DMS53 (cell line): ENCODE measurements at places on chromosomes 13 and 19.

DNA sequence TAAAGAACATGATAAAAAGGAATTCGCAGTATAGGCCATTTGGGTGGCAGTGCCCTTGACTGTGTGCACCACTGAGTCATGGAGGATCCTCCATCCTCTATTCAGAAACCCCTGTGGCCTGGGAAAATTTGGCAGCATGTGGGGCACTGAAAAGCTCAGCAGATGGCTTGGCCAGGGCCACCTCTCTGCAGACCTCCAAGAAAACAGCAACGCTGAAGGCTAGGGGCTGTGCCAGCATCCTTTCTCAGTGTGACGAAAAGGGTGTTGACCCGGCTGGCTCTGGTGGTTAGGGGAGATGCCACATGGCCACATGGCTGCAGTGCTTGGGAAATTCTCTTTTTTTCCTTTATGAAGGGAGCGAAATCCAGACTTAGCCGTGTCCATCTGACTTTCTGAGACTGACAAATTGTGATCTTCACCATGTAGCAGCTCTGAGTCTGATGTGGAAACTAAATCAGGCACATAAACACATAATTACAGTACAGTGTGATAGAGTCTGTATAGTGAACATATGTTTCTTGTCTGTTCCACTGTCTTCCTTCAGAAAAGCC, 178.0 kb downstream of the KCTD12 start:
- no peak for DNase-seq

GRCh38 chr13:30334663-30335386, 27.5 kb upstream of the KATNAL1 start:
- DNase-seq, result peak; percentile 80

DNA sequence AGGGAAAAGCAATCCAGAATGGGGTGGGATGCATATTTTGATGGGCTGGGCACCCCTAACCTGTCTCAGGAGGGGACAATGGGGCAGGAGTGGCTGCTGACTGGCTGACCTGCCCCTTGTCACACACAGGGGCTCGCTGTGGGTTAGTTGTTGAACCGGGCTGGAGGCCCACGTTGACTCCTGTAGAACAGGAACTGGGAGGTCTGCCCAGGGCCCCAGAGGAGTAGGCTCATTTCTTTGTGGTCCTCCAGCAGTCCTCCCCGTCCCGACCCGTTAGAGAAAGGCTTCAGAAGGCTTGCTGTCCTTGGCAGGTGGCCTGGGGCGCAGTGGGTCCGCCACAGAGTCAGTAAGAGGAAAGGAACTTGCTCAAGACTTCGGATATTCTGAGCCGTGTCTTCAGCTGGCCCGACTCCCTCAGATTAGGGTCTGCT, 70.1 kb downstream of the COL4A1 start:
- DNase-seq, result no peak

DNA sequence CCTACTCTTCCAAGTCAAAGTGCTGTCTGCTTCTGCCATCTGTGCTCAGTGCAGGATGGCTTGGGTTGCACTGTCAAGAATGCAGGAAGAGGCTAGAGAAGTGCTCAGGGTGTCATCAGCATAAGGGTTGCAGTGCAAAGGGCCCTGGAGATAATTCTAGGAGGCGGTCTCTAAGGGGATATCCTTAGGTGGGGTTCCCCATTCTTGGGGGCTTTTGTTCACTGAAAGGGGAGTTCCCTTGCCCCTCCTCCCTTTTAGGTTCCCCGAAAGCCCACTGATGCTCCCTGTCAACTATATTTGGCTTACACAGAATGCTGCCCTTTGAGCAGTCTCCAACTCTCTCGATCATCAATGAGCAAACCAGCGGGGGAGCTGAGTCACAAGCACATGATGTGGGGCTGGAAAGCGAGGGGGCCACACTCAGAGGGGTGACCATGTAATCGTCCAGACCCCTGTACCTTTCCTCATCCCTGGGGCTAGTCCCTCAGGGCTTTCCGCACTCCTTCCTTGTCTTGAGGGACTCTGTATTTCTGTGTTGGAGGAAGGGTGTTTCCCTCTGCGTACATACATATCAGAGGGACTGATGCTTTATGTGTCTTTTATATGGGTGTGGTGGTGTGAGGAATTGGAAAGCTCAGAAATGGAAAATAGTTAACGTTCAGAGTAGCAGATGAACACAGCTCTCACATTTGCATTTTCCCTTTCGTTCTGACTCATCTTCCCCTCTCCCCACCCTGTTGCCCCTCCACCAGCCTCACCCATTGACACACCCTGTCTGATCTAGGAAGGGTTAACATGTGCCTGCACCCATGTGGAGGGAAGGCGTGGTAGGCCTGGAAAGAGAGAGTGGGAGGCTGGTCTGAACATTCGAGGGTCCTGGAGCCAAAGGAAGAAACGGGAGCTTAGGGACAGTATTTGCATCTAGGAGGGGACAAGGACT, 6.7 kb downstream of the ZBTB32 start:
- DNase-seq, result no peak

DNA sequence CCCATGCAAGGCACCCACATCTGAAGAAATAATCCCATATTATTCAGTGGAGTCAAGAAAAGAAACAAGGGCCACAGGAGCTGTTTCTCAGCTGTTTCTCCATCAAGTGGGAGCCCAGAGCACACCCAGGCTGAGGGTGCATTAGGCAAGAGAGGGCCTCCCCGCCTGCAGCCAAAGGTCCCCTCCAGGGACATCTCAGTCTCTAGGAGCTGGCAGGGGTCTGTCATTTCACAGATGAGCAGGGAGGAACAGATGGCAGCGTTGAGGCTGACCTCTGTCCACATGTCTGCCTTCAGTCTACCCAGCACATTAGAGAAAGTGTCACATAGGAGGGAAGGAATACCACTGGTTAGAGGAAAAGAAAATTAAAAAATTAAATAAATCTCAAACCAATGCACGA, 157.7 kb downstream of the ZNF536 start:
- DNase-seq, result no peak

GRCh38 chr13:112893207-112893569, 75.8 kb upstream of the MCF2L start:
- no peak for DNase-seq

- no peak for DNase-seq
Observed at GRCh38 chr19:4097501-4097900, 26.4 kb downstream of the MAP2K2 start.

GRCh38 chr13:46479283-46479682, 73.7 kb upstream of the LRCH1 start:
- no peak for DNase-seq

DNA sequence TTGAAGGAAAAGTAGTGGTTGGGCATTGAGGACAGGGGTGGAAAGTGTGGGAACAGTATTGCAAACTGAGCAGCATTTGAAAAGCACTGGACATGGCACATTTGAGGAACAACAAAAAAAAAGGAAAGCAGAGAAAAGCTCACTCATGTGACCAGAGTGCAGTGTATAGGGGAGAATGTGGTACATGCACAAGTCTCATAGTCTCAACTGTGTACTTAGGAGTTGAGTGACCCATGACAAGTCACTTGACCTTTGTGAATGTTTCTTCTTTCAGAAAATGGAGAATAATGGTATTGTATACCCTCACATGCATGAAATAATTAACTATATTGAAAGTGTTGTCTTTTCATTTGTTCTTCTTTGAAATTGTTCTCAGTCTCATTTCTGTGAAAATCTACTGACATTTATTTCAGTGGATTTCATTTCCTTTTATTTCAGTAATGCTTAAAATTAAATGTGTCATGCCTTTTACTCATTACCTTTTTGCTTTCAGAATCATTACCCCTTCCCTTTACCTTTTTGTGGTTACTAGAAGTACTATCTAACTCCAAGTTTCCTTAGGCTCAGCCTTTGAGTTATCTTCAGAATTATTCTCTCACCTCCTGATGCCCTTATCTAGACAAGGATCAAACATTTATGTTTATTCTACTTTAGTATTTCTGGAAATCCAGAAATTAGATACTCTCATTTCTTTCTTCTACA, 79.1 kb upstream of the MLNR start:
- DNase-seq, result peak; percentile 22

- DNase-seq, result peak; percentile 70
Observed at GRCh38 chr19:13118424-13119193, 545 bp downstream of the NACC1 start.

DNA sequence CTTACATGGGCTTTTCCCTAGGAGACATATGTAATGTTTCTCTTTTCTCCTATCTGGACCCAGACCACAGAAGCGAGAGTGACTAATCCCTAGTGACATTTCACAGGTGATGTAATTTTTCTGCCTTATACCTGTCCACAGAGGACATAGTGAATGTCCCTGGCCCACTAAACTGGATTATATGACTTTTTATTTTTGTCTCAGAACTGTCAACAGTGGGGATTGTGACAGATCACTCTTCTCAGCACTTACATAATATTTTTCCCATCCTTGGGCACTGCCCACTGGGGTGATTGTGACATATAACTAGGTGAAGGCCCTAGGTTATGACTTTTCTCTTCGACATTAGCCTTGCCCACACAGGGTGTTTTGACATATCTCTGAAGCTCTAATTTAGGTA, 7.9 kb upstream of the ZNF726 start:
- DNase-seq, result no peak

GRCh38 chr19:6376512-6377190, 918 bp upstream of the PSPN start:
- no peak for DNase-seq

GRCh38 chr13:43764349-43764748, 22.4 kb downstream of the ENOX1 start:
- DNase-seq, result no peak

- DNase-seq, result no peak
Observed at GRCh38 chr13:70023516-70023915, 84.1 kb upstream of the ATXN8OS start.

DNA sequence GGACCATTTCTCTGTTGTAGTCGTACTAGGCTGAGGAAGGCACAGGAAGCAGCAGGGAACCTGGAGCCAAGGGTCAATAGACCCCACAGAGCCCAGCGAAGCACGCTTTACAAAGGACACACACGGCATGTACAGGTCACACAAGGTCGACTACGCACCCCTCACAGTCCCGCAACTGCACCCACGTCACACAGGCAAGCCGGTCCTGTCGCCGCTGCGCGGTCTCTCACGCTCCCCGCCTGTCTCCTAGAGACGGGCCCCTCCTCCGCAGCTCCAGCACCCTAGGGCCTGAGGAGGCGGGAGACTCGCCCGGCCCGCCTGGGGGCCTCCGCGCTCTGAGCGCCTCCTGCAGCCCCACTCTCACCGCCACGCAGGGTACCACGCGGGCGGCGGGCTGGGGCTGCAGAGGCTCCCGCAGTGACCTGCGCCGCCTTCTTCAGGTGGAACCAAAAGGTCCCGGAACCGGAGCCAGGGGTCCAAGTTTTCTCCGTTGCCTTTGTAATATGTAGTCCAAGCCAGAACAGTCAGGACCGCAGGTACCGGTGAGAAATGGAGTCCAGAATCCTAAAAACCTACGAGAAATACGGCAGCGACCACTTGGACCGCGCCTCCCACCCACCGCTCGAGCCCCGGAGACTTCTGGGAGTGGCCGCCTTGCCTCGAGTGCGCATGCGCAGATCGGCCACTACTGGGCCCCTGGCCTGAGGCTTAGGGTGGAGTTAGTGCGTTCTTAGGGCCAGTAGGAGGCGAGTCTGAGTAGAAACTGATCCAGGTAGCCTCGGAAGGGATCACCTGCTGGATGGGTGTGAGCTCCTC, at the start of gene ZNF607:
ZNF607 (minus strand) TSS at position 651 of the 816 bp plus-strand sequence. CDS start 8,143 bp downstream, outside the sequence.
- DNase-seq, result peak; percentile 99

DNA sequence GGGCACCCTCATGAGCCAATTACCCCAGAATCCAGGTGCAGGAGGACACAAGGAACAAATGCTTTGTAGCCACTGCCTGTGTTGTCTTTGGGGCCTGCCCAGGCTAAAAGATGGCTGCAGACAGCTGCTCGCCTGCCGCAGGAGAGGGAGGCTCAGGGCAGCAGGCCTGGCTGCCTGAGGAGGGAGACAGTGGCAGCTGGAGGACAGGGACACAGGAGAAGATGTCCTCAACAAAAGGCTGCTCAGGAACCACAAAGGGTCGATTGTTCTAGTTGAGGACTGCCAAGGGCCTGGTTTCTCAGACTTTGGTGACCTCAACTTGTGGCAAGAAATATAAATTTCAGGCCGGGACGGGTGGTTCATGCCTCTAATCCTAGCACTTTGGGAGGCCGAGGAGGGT, 7.6 kb downstream of the SIRT2 start:
- DNase-seq, result no peak

- no peak for DNase-seq
Observed at GRCh38 chr13:50549221-50549942, 294.1 kb downstream of the DLEU7 start.

DNA sequence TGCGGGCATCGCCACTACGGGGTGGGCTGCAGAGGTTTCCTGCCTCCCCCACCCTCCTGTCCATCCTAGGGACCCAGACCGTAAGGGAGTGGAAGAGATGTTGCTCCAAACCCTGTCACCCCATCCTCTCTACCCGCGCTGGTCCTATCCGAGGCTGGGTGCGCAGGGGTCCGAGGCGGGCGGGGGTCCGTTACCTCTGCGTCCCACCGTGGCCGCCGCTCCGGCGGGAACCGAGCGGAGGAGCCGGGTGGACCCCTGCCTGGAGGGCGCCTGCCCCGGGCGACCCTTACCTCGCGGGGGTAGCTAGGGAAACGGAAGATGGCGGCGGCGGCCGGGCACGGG, at the start of gene DGKH:
DGKH (plus strand) TSS at position 307 of the 342 bp plus-strand sequence. CDS start 126 bp downstream, outside the sequence.
- DNase-seq, result no peak

DNA sequence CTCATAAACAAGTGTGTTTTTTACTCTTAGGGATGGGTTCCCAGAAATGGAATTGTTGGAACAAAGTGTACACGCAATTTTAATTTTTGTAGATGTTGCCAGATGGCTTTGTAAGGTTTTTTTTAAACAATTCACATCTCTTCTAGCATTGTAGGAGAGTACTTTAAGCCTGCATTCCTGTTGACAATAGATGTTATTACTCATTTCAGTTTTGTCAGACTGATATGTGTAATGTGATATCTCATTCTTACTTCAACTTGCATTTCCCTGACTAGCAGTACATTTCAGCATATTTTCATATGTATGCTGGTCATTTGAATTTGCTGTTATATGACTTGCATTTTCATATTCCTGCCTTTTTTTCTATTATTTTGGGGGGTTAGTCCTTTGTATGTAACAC, 186.6 kb upstream of the SLITRK6 start:
- peak; percentile 42 for DNase-seq

DNA sequence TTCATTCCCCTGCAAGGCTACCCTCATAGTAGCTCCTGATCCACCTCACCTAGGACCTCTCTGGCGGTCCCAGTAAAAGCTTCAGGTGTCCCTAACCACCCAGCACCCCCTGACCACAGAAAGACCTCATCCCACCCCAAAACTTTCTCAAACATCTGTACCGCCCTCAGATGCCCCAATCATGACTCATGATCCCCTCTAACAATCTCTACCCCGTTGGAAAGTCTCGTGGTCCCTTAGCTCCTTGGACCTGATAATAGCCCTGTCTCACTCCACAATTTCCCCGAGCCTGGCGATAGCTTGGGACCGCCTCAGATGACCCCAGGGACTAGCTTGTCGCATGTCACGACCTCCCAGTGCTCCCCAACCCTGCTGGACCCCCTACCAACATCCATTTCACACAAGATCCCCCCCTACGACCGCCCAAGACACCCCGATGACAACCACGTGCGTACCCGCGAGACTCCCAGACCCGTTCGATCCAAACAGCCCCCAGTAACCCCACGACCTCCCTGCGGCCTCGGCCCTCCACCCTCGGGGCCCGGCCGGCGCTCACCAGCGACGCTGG, 450 bp downstream of the NDUFA11 start:
- DNase-seq, result peak; percentile 40
